Suprapubic skin (tissue), 4 donors: ENCODE measurements at places on chromosomes 1 and 21. TPM values are rescaled to one million over a fixed set of nuclear protein-coding genes. Genes with fewer than 3 reads are reported as not detected.

Gene CFAP45
- 2.1 TPM for total RNA-seq

Gene C1orf210
- 17.4 TPM for total RNA-seq

Gene PCBP3
- total RNA-seq: 2.5 TPM

GRCh38 chr1:214685906-214686305 is 82.9 kb downstream of the CENPF start:
- H3K4me1 ChIP-seq: peaks cover 2% of the 10 kb centered on the region
- H3K36me3 ChIP-seq: no peaks in the 10 kb centered on the region
- no peak overlapping the region for H3K27ac ChIP-seq
- no peak for DNase-seq

Gene PLA2G2A
- 69.0 TPM for total RNA-seq

Gene TMIGD3
- not detected for total RNA-seq

DNA sequence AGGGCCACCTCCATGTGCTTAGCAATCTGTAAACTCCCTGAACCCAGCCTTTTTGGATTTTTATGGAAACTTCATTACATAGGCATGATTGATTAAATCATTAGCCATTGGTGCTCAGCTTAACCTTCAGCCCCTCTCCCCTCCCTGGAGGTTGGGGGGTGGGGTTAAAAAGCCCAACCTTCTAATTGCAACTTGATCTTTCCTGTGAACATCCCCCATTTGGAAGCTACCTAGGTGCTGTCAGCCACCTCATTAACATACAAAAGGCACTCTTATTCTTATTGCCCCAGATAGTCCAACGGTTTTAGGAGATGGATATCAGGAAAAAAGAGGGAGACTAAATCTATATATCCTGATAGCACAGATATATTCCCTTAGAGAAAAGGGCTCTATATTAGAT is 424.0 kb upstream of the BEND5 start:
- no peaks in the 10 kb centered on the region for H3K4me1 ChIP-seq
- no peak for DNase-seq
- H3K27me3 ChIP-seq: no peaks in the 10 kb centered on the region
- H3K27ac ChIP-seq: no peak overlapping the region
- H3K36me3 ChIP-seq: no peaks in the 10 kb centered on the region

DNA sequence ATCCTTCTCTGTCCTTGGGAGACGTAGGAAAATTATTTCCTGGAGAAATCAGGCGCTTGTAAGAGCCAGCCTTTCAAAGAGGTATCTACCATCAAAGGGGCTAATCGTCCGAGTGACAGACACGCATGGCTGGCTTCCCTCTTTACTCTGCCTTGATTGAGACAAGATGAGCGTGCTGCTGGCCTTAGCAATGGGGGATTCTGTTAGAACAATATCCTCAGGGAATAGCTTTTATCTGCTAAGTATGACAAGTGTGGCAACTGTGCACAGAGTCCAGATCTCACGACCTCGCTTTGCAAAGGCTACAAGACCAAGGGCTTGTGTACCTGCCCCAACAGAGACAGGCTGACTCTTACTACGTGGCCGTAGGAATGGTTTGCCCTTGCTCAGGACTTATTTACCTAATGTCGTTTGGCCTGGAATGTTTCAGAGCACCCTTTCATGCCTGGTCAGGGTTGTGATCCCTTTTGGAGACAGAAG is 417.1 kb downstream of the KIF26B start:
- no peaks in the 10 kb centered on the region for H3K27me3 ChIP-seq
- DNase-seq: no peak
- H3K27ac ChIP-seq: no peak overlapping the region
- H3K36me3 ChIP-seq: no peaks in the 10 kb centered on the region

DNA sequence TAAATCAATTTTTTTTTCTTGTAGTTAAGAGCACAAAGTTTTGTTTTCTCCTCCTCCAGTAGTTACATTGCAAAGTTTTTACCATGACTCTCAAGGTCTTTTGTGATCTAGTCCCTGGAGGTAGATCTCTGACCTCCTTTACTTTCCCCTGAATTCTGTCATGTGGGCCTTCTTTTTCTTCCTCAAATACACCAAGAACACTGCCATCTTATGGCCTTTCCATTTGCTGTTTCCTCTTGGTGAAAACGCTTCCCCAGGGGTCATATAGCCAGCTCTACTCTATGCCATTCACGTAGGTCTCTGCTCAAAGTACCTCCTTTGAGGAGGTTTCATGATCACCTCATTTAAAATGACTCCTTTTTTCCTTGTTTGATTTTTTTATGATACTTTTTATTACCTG is 2.7 kb downstream of the DDX20 start:
- H3K4me3 ChIP-seq: no peak overlapping the region
- no peak for DNase-seq
- H3K36me3 ChIP-seq: peaks cover 32% of the 10 kb centered on the region

Gene RPE65
- not detected for total RNA-seq

DNA sequence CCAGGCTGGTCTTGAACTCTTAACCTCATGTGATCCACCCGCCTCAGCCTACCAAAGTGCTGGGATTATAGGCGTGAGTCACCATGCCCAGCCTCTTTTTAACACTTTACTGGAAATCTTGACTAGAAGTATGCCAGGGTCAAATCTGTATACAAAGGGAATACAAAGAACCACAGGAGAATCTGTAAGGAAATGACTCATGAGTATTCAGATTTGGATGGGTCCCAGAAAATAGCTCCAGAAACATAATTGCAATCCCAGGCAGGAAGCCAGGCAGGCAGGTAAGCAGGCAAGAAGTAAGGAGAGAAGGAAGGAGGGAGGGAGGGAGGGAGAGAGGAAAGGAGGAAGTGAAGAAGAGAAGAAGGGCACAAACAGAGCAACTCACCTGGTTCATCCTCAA is 22.8 kb upstream of the TIAM1 start:
- no peak for DNase-seq
- no peaks in the 10 kb centered on the region for H3K27me3 ChIP-seq
- peak overlapping the region; percentile 46 for H3K27ac ChIP-seq
- peaks cover 20% of the 10 kb centered on the region for H3K4me1 ChIP-seq
- no peak overlapping the region for H3K4me3 ChIP-seq
- no peaks in the 10 kb centered on the region for H3K36me3 ChIP-seq

- H3K27ac ChIP-seq: no peak overlapping the region
- H3K27me3 ChIP-seq: no peaks in the 10 kb centered on the region
- H3K4me3 ChIP-seq: no peak overlapping the region
Measured at GRCh38 chr1:79556189-79556588, 549.7 kb upstream of the ADGRL4 start.

- H3K27me3 ChIP-seq: no peaks in the 10 kb centered on the region
- H3K36me3 ChIP-seq: peaks cover 7% of the 10 kb centered on the region
- no peak for DNase-seq
- H3K27ac ChIP-seq: no peak overlapping the region
- peaks cover 76% of the 10 kb centered on the region for H3K4me1 ChIP-seq
Measured at GRCh38 chr1:206693029-206693428, 8.3 kb downstream of the MAPKAPK2 start.

Gene GRHL3
- 93.6 TPM for total RNA-seq
